ENCODE measurements at places on chromosomes 12 and 14. TPM values are rescaled to one million over a fixed set of nuclear protein-coding genes. Genes with fewer than 3 reads are reported as not detected.

DNA sequence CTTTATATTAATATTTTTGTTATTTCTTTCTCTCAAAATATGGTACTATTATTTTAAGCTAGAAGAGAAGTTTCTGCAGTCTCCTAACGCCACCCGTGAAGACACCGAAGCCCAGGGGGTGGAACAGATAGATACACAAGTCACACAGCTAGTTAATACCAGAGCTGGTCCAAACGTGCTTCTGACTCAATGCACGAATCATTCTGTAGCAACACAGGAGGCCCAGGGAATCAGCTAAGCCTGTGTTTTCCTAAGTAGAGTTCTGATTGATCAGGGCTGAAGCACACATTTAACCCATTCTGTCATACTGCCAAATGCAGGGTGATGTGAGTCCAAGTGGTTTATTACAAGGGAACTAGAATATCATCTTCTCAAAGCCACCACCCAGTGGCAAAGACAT lies 116.9 kb upstream of the PWP1 start:
- DNase-seq, result no peak

LHX5 gene
- not detected for total RNA-seq

- DNase-seq, result peak; percentile 60
These were observed 15.7 kb upstream of the ESPL1 start for GRCh38 chr12:53252349-53252916.

FOXA1 gene
- 0.32 TPM for total RNA-seq

DNA sequence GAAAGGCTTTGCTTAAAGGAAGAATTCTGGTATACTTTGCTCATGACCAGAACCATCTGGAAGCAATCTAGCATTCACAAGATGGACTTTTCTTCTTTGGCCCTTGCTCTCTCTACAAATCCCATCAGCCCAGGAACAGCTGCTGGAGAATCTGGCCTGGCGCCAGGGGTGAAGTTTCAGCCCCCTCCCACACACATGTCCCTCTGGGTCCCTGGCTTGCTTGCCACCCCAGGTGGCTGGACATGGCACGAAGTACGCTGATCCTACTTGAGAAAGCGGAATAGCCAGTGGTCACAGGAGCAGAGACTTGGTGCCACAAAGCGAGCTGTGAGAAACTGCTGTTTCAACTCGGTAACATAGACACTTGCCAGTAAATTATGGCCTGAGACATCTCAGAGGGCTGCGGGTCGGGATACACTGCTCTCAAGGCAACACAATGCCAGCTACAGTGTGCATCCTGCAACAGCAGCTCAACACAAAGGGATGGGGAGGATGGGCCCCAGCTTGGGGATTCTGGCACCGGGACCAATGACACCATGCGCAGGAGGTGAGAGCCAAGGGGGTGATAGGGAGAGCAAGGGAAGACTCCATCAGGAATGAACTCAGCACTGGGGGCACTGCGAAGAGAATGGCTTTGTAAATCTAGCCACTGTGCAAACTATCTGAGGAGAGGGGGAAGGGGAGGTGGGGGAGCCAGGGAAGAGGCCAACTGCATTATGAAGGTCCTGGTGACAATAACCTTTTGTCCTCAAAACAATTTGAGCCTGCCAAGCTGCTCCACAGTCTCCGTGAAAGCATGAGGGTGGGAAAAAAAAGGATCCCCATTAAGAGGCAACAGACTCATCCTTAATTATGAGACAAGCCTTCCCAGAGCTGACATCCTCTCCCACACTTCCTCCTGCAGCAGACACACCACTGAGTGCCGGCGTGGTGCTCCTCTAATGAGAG lies 219.9 kb downstream of the PPM1H start:
- no peak for DNase-seq

YY1 gene
- 50.6 TPM for total RNA-seq

DNA sequence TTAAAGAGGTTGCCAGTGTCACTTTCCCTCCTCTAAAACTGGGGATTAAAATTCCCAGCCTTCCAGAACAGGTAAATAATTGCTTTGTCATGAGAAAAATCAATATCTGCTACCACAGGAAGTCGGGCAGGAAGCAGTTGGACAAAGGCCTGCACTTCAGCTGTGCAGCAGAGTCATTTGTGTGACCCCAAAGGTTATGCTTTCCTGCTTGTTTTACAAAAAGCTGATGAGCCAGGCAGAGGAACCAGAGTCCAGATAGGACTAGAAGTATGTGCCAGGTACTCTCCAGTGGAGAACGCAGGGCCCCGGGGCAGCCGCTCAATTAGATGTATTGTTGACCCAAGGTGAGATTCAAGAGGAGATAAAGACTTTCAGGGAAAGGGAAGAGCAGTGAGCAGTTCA lies 117.1 kb upstream of the FRMD6 start:
- DNase-seq, result peak; percentile 77

DNA sequence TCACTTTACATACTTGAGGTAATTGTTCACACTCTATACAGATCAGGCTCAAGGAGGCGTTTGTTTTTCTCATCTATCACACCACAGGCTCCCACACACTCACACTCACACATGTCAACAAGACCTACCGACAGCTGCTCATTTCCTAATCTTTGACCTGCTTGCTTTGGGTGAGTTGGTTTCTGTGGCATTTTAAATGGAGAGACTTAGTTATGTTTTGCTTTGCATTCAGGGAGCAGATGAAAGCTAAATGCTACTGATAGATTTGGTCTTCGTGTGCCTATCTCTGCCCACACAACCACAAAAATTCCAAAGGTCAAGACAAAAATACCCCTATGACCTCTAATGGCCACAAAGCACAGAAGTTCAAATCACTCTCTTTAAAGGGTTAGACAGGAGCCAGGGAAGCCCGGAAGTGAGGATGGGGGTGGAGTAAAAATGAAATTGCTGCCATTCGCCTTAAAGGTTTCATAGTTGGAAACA lies 203.5 kb upstream of the G2E3 start:
- no peak for DNase-seq

GRCh38 chr12:132188916-132189325 lies 44.7 kb downstream of the NOC4L start:
- no peak for DNase-seq

DNA sequence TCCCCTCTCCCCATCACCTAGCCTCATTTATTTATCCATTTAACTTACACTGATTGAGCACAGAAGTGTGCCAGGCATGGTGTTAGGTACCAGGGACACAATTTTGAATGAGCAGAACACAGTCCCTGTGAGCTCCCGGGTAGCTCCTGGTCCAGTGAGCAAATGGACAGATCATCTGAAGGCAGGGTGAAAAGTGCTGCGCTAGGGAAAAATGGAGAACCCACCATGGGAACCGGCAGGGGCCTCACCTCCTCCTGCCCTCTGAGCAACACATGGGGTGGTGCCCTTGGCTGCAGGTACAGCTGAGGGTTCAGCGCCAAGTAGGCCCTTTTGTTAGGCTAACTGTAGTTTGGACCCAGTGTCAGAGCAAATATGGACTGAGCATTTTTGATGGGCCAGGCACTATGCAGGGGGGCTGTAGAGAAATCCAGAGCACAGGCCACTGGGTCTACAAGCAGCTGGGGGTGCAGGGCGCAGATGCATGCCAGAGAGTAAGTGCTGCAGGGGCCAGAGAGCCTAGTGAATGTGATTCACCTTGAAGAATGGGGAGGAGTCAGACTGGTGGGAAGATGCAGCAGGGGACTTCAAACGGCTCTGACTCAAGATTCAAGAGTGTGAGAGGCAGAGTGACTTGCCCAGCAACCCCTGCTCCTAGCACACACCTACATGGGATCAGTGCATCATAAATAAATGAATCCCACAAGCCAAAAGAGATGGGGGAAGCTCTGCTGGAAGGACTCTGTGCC lies 28.2 kb downstream of the LTBP2 start:
- DNase-seq, result no peak

GRCh38 chr12:13243516-13244070 lies 47.1 kb downstream of the EMP1 start:
- no peak for DNase-seq

FAM222A gene
- total RNA-seq, result 0.32 TPM

DNA sequence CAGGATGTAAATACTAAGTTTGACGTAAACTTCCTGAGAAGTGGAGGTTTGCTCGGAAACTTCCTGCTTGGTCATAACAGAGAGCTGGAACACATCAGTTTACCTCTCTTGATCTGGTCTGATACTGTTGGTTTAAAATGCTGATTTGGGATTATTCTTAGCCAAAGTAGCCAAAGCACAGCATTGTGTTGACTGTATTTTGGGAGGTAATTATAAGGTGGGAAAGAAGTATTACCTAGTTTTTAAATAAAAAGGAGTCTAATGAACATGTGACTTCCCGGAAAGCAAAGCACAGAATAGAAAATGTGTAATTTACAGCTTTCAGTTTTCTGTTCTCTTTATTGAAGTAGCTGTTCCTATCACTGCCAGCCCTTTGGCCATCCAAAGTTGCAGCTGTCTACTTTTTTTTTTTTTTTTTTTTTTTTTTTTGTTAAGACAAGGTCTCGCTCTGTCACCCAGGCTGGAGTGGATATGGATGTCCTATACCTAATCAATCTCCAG lies 52.2 kb upstream of the SRP54 start:
- DNase-seq, result no peak

BRI3BP gene
- 4.3 TPM for total RNA-seq

ANO2 gene
- 16.8 TPM for total RNA-seq

DNA sequence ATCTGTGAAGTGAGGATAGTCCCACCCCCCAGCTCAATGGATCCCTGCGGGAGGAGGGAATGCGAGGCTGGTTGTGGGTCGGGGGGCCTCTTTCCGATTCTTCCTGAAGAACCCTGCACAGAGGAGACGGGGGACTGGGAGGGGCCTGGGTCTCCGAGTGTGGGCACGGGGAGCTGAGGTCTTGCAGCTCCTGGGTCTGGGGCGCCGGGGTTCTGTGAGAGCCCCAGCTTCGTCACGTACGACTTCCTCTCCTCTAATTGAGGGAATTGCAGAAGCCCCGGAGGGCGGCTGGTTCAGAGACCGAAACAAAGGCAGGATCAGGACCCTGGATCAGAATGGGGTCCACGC lies 66.6 kb downstream of the DIO3 start:
- DNase-seq, result no peak

ZNF891 gene
- 2.7 TPM for total RNA-seq

RFX4 gene
- 0.64 TPM for total RNA-seq

MEG3 gene
- total RNA-seq, result 49.8 TPM

PRPH gene
- total RNA-seq, result 0.96 TPM

BHLHE41 gene
- total RNA-seq, result 29.7 TPM

DNA sequence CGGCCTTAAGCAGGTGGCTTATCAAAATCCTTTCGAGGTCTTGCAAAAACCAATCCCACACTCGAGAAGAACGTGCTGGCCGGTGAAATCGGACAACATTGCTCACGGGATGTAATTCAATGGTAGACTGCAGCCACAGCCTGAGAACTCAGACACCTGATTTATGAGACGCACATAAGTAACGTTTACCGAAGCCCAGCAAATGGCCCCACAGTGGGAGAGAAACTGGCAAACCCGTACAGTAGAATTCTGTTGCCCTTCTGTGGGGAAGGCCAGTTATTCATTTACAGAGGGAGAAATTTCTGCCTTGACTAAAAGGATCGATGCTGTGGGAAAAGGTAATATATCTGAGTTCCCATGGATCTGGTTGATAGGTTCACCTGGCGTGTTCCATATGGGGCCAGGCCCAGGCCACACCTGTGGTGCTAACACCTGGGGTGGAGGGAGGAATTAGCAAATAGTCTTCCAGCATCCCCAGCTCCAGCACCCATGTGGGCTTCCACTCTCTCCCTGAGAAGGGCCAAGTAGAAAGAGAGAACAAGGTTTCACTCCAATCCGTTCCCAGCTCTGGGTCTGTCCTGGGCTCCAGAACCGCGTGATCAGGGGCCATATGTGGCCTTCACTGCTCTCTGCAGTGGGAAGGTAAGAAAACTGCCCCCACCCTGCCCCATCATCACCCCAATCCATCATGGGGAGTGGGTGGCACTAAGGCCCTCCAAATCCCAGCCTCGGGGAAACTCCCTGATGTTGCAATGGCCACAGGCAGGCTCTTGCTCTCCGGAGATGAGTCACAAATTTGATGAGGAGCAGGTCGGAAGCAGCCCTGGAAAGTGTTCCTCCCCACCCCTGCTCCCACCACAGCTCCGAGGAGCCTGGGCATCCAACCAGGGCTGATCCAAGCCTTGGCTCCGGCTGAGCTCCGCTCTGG lies 12.7 kb downstream of the BDKRB1 start:
- no peak for DNase-seq

- no peak for DNase-seq
These were observed 129.4 kb downstream of the PELI2 start for GRCh38 chr14:56247495-56248200.

DNA sequence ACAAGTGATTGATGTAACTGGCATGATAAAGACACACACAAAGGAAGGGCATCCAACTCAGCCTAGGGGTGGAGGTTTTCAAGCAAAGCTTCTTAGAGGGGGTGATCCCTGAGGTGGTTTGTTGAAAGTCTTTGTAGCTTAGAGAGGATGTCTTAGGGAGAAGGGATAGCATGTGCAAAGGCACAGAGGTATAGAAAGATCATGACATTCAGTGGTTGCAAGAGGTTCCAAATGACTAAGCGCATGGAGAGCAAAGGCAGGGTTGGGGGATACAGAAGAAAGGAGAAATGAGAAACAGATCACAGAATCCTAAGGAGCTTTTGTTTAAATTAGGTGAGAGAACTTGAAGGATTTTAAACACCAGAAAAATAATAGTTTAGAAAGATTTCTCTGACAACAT lies 5.2 kb upstream of the CCT2 start:
- DNase-seq, result no peak

- DNase-seq, result no peak
These were observed 244.7 kb downstream of the MSRB3 start for GRCh38 chr12:65522956-65523860.

Measured in breast epithelium (tissue), 4 donors.